ENCODE measurements at places on chromosomes 12 and 14.

- DNase-seq: no peak
Observed at GRCh38 chr12:67256649-67257048, 12.5 kb upstream of the CAND1 start.

- no peak for DNase-seq
Observed at GRCh38 chr12:10528174-10528953, 22.7 kb downstream of the EIF2S3B start.

DNA sequence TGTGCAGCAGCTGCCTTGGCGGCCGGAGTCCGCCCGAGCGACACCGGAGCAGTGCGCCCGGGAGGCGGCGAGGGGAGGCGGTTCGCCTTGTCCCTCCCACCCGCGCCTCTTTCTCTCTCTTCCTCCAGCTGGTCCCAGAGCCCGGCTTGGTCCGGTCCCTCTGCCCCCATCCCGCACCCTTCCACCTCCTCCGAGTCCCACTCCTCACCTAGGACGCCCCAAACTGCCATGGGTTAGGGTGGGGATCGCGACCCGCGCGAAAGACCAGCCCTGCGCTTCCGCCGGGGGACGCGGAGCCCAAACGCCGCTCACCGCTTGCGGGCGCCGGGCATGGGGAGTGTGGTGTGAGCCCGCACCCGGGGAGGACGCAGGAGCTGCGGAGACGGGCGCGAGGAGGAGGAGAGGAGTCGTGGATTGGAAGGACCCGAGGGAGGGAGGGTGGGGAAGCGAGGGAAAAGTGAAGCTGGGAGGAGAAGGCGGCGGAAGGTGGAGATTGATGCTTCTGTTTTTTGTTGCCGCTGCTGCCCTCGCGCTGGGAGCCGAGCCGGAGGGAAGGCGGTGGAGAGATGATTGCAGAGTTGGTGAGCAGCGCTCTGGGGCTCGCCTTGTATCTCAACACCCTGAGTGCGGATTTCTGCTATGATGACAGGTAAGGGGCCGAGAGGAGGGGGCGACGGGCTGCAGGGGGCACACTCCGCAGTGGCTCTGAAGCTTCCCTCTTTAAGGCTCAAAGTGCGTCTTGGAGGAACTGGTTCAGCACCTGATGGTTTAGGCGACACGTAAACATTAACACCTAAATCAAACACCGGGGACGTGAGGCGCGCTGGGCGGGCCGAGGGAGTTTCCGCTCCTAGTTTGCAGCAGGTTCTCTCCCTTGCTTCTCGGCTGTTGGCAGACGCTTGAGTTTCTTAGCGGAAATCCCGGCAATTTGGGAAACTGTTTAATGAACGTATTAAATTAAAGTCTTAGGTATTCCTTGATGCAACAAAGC lies 610 bp downstream of the TMTC2 start:
- peak; percentile 17 for DNase-seq

GRCh38 chr14:41875116-41875515 lies 268.4 kb downstream of the LRFN5 start:
- DNase-seq: no peak

DNA sequence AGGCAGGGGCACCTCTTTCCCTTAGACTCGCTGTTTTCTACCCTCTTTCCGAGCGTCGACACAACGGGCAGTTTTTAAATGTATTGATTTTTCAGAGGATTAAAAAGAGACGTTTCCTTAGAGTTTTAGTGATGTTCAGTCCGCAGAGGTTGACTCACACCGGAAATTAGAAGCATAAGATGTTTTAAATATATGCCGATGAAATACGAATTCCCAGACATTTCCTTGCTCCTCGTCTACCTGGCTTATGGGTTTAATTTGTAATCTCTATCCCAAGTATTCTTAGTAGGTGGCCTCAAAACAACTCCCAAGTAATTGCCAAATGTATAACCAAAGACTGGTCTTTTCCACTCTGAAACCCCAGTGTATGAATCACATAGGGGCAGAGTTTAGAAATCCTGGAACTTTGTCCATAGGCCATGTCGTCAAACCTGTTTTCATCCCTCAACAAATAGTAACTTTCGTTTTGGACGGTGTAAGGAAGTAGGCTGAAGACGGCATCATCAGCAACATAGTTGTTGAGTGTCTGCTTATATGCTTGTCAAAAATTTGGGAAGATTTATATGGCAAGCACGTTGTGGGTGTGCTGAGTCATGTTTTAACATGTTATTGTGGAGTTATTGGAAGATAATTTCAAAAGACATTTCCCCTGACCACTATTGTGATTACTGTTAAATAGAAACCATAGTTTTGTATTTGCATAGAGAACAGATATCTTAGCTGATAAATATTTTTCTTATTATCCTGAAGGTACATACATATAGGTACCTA lies 824 bp downstream of the TBK1 start:
- no peak for DNase-seq

GRCh38 chr12:111224186-111225066 lies 144.5 kb downstream of the PHETA1 start:
- DNase-seq: no peak

DNA sequence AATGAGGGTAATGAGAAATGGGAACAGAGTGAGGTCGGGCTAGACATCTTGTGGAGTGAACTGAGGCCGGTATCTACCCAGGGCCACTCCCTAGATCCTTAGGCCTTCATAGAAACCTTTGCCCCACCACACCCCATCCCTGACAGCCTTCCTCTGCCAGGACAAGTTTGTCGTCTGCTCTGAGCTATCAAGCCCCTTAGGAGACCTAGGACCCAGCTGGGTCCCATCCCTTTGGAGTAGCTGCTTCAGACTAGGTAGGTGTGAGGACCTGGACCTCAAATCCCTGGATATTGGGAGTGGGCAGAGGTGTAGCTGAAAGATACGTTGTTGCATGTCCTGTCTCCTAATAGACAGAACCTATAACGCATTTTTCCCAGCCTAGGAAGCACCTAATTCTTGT lies at the start of gene TMEM253:
Gene TMEM253 (plus strand): TSS at position 136 of the 400 bp plus-strand sequence. CDS start 278 bp downstream, outside the sequence.
- DNase-seq: no peak

DNA sequence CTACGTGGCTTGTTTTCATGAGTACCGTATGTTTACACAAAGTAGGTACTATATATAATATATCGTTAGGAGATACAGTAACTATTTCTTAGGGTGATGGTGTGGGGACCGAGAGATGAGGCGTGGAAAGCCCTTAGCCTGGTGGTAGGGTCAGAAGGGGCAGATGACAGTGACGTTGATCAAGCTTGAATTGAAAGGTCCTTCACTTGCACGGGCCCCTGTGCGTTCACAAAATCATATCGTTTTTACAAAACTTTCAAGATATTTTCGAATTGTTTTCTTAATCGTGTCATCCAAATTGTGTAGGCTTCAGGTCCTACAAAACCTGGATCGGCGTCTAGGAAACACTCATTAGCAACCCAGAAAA lies 881 bp upstream of the SOS2 start:
- no peak for DNase-seq

GRCh38 chr14:104924421-104925213 lies at the start of gene PLD4:
Gene PLD4, plus strand, starts transcription at chr14:104924879. Its CDS starts 2,262 bp downstream, at chr14:104927141.
- DNase-seq: no peak

DNA sequence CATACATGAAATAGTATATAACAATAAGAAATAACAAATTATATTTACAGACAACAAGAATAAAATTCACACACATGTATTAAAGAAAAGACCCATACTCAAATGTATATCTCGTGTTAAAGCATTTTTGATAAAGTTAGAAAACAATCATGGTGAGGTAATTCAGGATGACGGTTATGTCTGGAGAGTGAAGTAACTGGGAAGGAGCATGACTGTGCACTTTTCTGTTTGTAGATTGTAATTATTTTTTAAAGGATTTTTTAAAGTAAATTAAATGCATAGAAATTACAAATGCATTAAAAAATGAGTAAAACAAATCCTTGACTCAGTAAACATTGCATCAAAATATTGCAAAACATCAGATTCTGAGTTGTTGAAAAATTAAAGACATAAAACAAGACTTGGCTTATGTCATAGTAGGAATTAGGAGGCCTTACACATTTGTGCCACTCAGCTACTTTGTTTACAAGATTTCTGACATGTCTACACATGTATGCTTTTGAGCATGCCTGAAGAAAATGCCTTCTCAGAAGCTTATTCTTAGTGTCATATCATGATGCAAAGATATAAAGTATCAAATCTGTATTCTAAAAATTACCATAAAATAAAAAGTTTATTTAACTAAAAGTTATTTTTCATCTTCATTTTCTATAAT lies 1325.1 kb downstream of the SLC16A7 start:
- DNase-seq: no peak

GRCh38 chr12:95253386-95253785 lies 35.8 kb downstream of the VEZT start:
- DNase-seq: no peak

DNA sequence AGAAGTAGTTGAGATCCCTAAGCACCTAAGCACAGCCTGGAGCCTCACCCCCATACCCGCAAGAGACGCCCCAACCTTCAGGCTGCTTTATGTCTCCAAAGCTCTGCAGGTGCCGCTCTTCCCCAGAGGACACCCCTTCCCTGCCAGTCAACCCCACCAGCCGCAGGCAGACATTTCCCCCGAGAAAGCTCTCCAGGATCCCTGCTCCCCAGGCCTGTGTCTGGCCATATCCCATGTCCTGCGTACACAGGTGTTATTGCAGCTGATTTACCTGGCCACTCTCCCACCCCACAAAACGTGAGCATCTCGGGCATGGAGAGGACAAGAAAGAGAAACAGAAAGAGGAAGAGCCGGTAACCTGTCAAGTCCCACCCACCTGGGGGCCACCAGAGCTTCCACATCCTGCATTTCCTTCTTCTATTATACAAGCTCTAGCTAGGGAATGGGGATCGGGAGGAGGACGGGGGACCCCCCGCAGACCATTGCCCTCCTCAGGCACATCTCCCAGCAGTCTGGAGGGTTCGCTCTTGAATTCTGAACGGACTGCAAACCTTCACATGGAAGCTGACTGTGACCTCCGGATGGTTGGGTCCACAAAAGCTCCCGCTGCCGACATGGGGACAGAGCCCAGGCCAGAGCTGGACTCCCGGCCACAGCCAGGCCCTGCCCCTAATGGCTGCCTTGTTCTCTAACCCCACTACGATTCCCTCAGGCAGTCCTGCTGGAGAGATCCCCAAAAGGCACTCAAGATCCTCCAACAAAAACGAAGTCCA lies 17.6 kb downstream of the CCDC88C start:
- DNase-seq: no peak

GRCh38 chr14:58873228-58873953 lies 235.6 kb downstream of the DACT1 start:
- no peak for DNase-seq

DNA sequence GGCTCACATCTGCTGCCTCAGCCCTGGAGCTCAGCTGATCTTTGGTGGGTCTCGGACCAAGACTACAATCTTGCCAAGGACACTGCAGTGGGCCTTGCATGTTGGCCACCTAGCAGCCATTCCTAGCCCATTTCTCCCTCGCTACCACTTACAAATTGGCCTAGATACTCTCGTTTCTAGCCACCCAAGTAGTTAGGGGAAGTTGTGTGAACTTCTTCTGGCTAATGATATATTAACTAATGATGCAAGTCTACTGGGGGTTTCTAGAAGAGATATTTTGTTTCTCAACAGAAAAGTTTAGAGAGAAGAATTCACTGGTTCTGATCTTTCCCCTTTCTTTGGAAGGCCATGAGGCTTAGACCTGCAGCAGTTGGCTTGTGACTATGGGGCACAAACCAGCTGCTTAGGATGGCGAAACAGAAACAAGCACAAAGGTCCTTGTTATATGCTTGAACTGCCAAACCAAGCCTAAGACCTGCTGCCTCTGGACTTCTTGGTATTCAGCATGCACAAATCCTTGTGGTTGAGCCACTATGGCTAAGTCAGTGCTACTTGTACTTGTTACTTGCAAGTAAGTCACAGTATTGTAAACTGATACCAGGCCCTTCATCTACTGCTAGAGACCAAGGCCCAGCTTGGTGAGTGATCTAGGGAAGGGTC lies 30.5 kb upstream of the GPATCH2L start:
- DNase-seq: no peak

DNA sequence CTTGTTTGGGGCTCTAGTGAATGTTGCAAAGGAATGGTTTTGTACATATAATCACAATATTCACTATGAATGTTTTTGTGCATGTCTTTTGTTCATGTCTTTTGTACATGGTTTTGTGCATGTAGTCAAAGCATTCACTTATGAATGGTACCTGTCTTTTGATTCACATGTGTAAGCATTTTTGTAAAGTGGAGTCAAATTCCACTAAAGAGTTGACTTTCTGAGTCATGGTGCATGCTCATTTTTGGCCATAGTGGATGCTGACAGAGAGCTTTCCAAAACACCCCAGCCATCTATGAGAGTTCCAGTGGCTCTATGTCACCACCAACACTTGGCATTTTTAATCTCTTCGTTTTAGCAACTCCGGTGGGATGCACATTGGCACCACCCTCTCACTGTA lies 1185.9 kb upstream of the TMEM132C start:
- no peak for DNase-seq

DNA sequence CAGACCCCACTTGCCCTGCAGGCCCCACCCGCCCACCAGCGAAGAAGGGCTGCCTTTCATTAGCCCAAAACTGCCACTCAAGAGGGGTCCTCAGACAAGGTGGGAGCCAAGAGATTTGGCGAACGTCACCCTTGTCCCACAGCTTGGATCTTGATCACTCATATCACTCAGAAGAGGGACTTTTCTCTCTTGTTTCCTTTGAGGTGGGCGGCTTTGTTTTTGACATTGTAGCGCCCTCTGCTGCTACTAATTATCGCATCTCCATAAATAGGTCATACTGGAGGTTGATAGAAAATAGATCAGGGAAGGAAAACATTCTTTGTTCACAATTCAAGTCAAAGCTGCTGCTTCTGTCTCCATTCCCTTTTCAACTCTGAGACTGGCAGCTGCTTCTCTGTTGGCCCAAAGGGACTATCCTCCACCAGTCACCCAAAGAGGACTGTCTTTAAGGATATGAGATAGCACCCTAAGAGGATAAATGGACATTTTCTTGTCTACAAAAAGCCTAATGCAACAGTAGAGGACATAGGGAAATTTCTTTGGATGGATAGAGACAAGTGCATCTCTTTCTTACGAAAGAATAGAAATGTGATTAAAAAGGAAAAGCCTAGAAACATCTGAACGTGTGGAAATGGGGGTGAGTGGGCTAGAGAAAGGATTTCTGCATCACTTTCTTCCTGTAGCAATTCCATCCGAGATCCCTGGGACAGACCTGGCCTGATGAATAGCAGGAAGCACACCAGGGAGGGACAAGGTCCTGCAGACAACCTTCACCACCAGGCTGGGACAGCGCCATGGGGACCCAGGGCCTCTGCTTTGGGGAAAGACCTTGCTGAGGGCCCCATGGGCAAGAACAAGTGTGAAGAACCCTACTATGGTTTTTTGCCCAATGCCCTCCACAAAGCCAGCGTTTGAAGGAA lies 115.8 kb downstream of the DAD1 start:
- no peak for DNase-seq

- no peak for DNase-seq
Observed at GRCh38 chr12:112595410-112595809, 176.7 kb downstream of the PTPN11 start.

GRCh38 chr12:124636138-124636978 lies 68.9 kb upstream of the NCOR2 start:
- no peak for DNase-seq

GRCh38 chr12:67220065-67220464 lies 49.1 kb upstream of the CAND1 start:
- DNase-seq: no peak

- DNase-seq: no peak
Observed at GRCh38 chr14:27134200-27134599, 536.4 kb upstream of the NOVA1 start.

Measured in thymus (tissue), 14 donors.